ENCODE measurements at places on chromosomes 7 and 10.

- DNase-seq: no peak
These were observed 210.7 kb upstream of the GNAI1 start for GRCh38 chr7:79923953-79924352.

- no peak for DNase-seq
These were observed 129.6 kb downstream of the VIPR2 start for GRCh38 chr7:159015081-159015453.

DNA sequence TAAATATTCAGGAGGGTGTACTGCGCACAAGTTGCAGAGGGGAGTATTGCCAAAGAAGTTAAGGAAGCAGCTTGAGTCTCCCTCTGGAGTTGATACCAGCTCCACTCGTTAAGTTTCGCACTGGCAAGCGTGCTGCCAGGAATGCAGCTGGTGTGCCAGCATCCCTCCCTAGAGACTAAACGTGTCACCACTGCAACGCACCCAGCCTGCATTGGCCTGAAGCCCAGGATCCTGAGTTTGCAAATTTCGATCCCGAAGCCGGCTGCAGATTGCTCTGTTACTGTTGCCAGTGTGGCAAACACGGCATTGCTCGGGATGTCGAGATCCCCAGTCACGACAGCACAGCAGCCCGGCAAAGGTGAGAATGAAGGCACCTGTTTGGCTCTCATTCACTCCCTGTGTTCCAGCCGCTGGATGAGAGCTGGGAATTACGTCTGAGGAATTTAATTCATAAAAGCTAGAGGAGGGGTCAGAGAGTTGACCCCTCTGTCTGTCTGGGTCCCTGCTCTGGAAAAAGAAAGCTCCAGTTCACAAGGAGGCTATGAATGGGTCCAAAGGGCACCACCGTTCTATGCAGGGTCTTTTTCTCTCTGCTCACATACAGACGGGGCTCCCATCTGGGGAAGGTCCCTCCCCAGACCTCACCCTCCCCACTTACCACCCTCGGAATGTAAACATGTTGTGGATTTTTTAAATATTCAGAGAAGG, 61.0 kb downstream of the NRP1 start:
- DNase-seq: no peak

- no peak for DNase-seq
These were observed 6.6 kb downstream of the MRPL43 start for GRCh38 chr10:100980711-100981110.

DNA sequence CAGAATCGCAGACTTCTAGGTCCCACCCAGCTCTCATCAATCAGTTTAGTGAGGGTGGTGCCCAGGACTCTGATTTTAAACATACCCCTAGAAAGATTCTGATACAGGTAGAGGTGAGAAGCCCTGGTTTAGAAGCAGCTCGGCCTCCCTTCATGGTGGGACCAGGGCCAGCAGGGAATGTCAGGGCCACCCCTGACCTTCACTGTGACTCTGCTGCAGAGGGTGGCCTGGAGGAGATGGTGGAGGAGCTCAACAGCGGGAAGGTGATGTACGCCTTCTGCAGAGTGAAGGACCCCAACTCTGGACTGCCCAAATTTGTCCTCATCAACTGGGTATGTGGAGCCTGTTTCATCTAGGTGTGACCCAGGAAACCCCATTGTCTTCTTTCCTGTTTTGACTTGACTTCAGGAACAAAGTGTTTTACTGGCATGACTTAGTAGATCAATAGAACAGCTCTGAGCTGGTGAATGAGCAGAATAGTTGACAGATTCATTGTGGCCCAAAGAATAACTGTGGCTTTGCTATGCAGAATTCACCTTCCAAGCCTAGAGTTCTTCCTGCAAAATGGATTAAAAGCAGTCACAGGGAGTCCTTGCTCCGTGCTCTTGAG, 7.2 kb downstream of the DBNL start:
- DNase-seq: no peak

GRCh38 chr10:89525556-89525955, 9.8 kb downstream of the SLC16A12 start:
- DNase-seq: no peak

All from effector memory CD8-positive, alpha-beta T cell (primary cell).